ENCODE measurements at places on chromosomes 3 and 15.

DNA sequence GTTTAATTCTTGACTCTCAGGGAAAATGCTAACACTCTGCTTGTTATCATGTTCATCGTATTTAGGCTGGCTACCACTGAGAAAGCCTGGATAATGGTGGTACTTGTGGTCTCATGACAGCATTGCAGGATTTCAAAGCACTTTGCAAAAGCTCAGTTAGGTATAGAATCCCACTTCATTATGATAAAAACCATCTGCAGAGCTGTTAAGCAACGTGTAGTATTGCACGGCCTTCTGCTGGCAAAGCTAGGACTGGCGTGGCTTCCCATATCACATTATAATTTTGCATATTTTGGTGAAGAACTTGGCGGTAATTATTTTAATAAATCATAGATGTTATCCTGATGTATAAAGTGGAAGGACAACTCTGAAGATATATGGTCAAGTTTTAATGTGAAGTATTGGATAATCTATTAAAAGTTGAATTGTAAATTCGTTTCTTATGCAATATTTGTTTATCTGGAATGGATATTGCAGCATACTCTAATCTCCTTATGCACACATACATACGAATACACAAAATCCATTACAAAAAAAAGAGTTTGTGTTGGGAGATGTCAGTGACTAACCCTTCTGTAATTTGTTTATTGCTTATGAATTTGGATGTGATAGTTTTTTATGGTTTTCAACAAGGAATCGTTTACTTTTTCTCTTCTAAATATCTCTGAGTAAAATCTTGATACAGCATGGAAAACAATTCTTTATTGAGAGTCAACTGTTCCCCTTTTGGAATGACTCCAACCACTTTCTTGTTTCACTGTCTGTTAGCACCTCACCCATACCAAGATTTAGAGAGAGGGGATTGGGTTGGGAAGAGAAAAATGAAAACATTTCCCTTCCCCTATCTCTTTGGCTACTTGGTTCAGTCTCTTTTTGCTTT, 9.2 kb downstream of the RAB8B start:
- no peak for DNase-seq

- DNase-seq, result no peak
These were observed 92.7 kb upstream of the BLM start for GRCh38 chr15:90624278-90624981.

- DNase-seq, result no peak
These were observed 12.8 kb upstream of the GATA2 start for GRCh38 chr3:128505771-128506170.

DNA sequence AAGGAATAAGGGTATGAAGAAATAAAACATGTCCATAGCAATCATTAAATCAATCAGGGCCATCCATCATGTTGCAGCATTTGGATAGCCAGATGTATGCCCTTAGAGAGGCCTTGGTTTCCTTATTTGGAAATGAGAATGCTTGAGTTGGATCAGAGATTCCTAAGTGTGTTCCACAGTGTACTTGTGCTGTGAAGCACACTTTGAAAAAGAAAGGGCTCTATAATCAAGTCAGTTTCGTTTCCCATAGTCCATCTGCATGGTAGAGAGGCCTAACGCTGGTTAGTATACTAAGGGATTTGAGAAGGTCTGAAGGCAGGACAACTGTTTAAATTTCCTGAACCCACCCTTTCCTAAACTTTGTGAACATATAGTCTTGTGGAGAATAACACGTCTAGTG, 30.9 kb downstream of the RBMS3 start:
- no peak for DNase-seq

DNA sequence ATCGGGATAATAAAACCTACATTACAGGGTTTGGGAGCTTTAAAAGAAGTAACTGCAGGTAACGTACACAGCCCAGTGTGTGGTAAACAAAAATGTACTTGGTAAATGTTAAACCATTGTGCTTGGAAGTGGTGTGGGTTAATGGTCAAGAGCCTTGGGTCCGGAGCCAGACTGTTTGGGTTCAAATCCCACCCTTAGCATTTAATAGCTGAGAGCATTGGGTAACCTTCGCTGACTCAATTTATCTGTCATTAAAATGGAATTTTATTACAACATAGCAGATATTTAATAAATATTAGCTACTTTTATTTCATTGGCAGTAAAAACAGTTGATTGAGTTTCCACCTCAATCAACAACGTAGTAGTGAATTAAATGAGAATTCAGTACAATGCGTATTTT, 1.5 kb downstream of the FSTL1 start:
- no peak for DNase-seq

DNA sequence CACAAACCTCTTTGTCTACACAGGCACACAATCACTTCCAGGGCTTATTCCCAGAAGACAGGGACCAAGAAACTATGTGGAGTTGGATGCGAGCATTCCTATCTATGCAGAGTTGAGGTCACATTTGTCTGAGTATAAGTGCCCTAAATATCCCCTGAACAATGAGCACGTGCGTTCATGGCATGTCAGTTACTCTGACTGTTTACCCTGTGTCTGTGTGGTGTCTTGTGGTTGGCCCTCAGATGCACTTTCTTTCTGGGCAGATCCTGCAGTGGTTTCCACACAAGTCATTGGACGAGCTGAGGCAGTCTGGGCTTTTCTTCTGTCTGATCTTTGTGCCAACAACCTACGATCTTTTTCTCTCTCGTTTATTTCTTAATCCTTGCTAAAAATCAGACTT, 134.5 kb downstream of the FBN1 start:
- no peak for DNase-seq

DNA sequence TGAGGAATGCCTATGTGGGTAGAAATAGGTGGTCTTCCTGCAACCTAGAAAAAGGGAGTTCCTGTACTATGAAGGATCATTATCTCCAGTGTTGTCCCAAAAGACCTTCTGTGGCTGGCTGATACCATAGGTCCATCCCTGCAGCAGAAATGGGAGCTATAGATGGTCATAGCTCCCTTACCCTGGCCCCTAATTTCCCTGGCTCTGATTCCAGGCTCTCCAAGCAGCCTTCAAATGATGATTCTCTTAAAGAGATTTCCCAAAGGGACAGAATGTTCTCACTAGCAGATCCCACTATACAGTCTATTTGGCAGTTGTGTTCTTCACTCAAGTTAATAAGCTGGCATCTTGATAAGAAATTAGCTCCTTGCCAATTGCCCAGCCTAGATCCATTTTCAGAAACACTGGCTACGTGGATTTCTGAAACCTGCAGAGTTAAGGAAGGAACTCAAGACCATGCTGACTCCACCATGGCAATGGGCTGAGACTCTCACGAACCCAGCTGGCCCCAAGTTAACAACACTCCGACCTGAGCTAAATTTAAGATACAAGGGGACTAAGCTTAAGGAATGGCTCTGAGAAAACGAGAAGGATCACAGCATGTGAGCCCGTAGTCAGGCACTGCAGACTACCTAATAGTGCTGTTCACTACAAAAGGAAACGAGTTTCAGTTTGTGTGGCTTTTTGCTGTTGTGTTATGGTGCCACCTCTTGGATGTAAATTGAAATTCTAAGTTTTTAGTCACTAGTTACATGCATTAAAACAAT, 11.4 kb downstream of the C15orf40 start:
- peak; percentile 27 for DNase-seq

DNA sequence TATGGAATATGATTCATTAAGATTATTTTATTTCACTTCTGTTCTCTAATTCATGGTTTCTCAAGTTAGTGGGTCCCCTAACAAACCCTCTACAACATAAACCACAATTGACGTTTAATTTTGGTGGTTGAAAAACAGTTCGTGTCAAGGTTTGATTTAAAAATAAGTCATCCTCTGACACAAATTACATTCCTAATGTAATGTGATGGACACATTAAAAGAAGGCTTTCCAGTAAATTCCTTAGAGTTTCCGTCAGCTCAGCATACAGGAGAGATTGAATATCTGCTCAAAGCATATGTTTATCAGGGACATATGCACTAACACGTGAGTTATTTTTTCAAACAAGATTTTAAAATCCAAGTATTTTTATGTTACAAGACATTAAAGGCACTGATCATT, 626.5 kb upstream of the ADAMTS9 start:
- no peak for DNase-seq

- DNase-seq, result no peak
These were observed 90.1 kb downstream of the B3GALNT1 start for GRCh38 chr3:161014843-161015749.

DNA sequence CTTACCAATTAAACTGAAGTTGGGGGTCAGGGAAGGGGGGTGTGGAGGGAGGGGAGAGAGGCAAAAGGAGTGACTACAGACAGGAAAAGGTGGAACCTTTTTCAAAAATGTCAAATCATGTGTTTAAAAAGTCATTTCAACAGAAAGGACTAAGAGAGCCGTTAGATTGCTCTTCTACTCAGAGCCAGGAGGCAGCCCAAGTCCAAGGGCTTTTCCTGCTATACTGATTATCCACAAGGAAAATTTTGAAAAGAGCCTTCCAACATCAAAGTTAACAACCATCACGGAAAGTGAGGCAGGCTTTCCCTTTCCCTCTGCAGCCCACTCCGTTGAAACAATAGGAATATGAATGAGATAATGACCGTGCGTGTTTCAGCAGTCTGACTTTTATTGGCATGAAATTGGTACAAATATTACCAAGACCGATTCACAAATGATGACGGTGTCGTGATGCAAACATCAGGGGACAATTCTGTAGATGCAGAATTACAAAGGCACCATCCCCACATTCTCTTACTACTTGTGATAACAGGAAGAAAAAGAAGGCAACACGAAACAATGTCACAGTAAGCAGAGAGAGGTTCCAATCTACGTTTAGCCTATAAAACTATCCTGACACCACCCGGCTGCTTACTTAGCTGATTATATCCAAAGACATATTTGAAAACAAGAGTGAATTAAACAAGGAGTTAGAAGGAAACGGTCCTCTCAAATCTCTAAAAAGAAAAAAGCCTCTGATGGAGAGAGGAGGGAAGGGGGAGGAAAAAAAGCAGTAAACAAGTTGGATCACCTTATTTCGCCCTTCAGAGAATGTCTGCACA, 453.7 kb downstream of the FOXP1 start:
- no peak for DNase-seq

DNA sequence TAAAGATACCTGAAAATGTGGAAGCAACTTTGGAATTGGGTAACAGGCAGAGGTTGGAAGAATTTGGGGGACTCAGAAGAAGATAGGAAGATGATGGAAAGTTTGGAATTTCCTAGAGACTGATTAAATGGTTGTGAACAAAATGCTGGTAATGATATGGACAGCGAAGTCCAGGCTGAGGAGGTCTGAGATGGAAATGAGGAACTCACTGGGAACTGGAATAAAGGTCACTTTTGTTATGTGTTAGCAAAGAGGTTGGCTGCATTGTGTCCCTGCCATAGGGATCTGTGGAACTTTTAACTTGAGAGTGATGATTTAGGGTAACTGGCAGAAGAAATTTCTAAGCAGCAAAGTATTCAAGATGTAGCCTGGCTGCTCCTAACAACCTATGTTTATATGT, 13.0 kb downstream of the MITF start:
- DNase-seq, result no peak

- DNase-seq, result no peak
These were observed 6.4 kb downstream of the GNAI2 start for GRCh38 chr3:50242381-50242770.

DNA sequence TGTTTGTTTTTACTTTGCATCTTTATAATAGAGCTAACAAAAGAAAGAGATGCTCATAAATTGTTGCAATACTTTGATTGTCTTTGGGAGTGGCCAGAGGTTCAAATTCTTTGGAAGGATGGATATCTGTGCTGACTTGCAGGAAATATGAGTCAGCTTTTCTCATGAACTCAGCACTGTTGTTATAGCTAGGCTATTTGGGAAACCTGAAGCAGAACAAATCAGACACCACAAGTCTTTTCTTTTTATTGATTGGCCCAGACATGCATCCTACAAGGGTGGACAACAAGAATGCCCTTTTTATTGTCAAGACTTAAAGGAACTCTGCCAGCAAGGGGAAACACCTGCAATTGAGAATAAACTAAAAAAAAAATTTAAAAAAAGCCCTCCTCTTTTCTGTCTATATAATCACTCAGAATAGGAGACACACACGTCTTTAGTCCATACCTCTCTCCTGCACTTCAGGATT, 4.6 kb upstream of the DENND4A start:
- DNase-seq, result no peak

GRCh38 chr3:172516318-172517214, 6.7 kb downstream of the TNFSF10 start:
- no peak for DNase-seq

GRCh38 chr3:141050576-141051442, at the start of gene SPSB4:
TSS of gene SPSB4 (plus strand) at chr3:141051347. CDS start at chr3:141066105, 14,758 bp downstream.
- no peak for DNase-seq

DNA sequence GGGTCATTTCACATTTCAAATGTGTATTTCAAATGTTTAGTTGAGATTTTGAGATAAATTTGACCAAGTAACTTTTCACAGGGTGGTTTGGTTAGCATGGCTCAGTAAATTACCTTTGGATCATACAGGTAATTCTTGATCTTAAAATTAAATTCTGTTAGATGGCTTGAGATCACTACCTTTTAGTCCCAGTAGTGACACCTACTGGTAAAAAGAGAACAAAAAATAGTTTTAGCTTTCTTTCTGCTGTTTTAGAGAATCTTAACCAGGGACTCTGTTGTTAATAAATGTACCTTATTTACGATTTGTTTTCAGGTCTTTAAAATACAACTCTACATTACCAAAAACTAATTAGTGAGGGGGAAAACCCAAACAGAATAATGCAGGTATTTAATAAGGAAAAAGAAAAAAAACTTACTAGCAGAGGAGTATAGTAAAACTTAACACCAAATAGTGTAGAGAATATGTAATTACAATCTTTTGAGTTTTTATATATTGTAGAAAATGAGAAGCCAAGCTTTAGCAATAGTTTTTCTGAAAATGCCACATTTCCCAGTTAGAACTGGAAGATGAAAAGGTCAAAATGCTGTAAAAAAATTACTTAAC, 620.3 kb upstream of the AGTR1 start:
- DNase-seq, result no peak

DNA sequence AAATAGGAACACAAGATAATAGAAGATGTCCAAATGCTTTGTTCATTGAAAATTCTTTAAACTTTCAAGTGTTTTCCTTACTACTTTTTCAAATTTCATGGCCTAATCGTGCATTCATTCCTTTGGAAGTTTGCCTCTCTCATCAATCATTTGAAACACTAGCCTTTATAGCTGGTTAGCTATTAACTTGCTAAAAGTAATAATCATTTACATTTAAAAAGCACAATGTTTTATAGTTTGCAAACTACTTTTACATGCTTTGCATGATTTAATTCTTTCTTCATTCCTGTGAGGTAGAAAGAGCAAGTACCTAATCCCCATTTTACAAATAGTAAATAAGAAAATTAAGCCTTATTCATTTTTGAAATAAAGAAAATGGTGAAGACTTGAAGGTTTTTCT, 137.4 kb upstream of the SLC7A14 start:
- DNase-seq, result no peak

- no peak for DNase-seq
These were observed 181.6 kb downstream of the ABHD5 start for GRCh38 chr3:43872301-43872700.

- DNase-seq, result no peak
These were observed 1.5 kb downstream of the LRRK1 start for GRCh38 chr15:100920516-100921135.

GRCh38 chr3:68793759-68794701, 138.3 kb downstream of the TAFA4 start:
- no peak for DNase-seq

All from brain pericyte (primary cell).